ENCODE measurements at places on chromosomes 6 and 20. TPM values are rescaled to one million over a fixed set of nuclear protein-coding genes. Genes with fewer than 3 reads are reported as not detected.

- no peaks in the 10 kb centered on the region for H3K27me3 ChIP-seq
- H3K4me3 ChIP-seq = no peak overlapping the region
- no peaks in the 10 kb centered on the region for H3K4me1 ChIP-seq
- no peak overlapping the region for H3K27ac ChIP-seq
Measured at GRCh38 chr6:169986848-169987498, 235.6 kb downstream of the ERMARD start.

DNA sequence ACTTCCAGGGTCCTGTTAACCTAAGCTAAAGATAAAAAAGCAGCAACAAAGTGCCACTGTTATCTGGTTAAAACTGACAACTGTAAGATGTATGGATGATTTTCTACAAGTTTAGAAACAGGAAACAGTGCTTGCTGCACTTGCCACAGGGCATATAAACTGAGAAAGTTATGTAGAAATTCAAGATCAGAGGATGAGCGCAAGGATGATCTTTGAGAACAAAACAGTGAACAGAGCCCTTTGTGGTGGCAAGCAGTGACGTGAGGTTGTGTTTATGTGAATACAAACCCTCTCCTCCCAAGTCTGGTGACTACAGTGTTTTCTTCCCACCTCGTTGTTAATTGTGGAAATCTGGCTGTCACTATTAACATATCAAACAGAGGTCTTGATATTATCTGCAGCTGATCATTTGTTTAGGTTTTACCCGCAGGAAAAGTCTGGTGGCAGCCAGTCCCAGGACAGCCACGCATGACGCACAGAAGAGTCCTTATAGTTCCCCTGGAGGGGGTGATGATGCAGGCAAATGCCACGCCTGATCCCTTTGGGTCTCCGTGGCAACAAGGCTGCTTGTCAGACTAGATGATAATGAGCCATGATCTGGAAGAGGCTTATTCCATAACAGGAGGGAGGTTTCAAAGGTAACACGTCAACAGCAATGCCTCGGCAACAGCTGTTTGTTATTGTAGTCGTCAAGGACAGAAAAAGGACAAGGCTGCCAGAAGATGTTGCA, 43.1 kb upstream of the TNFAIP3 start:
- H3K36me3 ChIP-seq = no peaks in the 10 kb centered on the region
- peaks cover 2% of the 10 kb centered on the region for H3K27me3 ChIP-seq
- no peak overlapping the region for H3K27ac ChIP-seq
- H3K4me1 ChIP-seq = peaks cover 9% of the 10 kb centered on the region

GRCh38 chr6:112287577-112288225, 33.3 kb upstream of the LAMA4 start:
- peaks cover 14% of the 10 kb centered on the region for H3K4me1 ChIP-seq
- H3K27me3 ChIP-seq = no peaks in the 10 kb centered on the region
- no peaks in the 10 kb centered on the region for H3K36me3 ChIP-seq
- H3K4me3 ChIP-seq = no peak overlapping the region
- peak overlapping the region; percentile 35 for H3K27ac ChIP-seq

GRCh38 chr6:118992186-118992795, 57.3 kb upstream of the MCM9 start:
- DNase-seq = no peak
- no peaks in the 10 kb centered on the region for H3K36me3 ChIP-seq
- no peaks in the 10 kb centered on the region for H3K4me1 ChIP-seq
- H3K27me3 ChIP-seq = no peaks in the 10 kb centered on the region
- no peak overlapping the region for H3K4me3 ChIP-seq

GRCh38 chr6:149935246-149935645, 6.6 kb upstream of the ULBP2 start:
- peaks cover 4% of the 10 kb centered on the region for H3K4me1 ChIP-seq
- no peaks in the 10 kb centered on the region for H3K36me3 ChIP-seq
- peaks cover 55% of the 10 kb centered on the region for H3K27me3 ChIP-seq
- DNase-seq = peak; percentile 34

The LST1 gene
- total RNA-seq = not detected

The DYNLT2 gene
- total RNA-seq = 1.1 TPM

The GPLD1 gene
- 0.28 TPM for total RNA-seq
